ENCODE measurements at places on chromosomes 16 and 17.

- DNase-seq = no peak
These were observed 431 bp downstream of the DYNC1LI2 start for GRCh38 chr16:66751053-66751302.

DNA sequence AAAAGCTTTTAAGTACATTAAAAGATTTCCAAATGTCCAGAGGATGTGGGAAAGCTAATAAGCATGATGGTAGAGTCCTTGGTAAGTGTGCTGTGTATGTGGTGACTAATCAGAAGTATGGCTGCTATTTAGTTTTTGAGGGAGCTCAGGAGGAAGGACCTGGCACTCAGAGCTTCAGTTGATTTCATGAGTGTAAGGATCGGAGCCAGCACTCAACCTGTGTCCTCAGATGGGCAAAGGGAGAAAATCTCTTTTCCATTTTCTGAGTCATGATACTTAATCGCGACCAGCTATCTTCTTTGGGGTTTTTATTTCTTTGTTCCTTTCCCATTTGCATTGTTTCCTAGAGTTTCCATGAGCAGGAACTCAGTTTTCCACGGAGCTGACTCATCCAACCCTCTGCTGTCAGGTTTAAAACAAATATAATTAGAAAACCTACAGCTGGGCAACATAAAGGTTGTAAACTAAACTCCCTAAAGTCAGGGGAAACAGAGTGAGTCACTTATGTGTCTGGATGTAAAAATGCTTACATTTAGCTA, 125.4 kb downstream of the MAP2K6 start:
- DNase-seq = no peak

DNA sequence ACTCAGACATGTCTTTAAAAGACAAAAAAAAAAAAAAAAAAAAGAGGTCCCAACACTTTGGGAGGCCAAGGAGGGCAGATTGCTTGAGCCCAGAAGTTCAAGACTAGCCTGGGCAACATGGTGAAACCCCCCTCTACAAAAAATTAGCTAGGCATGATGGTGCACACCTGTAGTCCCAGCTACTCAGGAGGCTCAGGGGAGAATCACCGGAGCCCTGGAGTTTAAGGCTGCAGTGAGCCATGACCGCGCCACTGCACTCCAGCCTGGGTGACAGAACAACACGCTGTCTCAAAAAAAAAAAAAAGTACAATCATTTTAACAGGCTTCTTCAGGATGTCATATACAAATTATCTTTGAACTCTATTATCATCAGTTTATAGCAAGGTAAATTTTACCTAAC, 22.0 kb downstream of the C16orf87 start:
- DNase-seq = no peak

DNA sequence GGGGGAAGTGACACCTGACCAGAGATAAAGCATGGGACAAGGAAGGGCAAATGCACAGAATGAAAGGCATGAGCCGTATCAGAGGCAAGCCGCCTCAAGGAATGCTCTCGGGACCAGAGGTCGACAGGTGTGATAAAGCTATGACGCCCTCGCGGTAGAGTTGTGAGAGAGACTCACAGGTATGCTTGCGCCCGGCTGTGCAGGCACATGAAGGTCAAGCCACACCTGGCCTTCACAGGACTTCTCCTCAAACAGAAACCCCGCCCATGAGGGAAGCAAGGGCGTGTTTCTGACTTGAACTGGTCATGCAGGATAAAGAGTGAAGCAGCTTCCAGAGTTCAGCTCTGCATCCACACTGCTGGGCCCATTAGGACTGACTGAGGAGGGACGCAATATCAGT, 7.8 kb downstream of the NCBP3 start:
- no peak for DNase-seq

DNA sequence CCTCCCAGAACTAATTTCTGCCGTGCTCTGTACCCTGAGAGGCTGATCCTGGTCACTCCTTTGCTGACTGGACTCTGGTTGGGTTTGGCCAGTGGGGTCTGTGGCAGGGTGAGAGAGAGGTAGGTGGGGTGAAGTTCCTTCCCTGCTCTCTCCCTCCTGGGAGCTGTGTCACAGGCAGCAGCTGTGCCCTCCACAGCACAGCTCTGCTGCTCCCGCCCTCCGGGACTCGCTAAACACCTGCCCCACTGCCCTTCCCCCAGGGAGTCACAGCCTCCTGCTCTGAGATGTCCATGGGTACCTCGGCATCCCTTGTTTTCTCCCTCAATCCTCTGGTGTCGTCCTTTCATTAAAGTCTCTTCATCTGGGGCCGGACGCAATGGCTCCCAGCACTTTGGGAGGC, 66.4 kb downstream of the SRCIN1 start:
- DNase-seq = peak; percentile 81

GRCh38 chr16:79286646-79287423, 313.7 kb downstream of the MAF start:
- peak; percentile 79 for DNase-seq

DNA sequence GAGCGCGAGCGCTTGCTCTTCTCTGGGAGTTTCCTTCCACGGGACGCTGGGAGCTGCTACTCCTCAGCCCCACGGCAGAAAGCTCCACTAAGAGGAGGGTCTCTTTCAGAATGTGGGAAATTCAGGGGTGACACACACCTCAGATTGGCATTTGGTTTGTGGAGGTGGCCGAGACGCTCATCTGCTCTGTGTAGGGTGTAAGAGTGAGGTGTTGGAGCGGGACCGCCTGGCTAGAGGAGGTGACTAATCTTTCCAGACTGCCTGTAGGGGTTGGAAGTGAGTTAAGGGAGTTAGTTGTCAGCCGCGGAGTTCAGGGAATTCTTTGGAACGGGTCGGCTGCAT, 735 bp downstream of the PSMD11 start:
- no peak for DNase-seq

GRCh38 chr17:77318491-77319210, 177.9 kb downstream of the SEC14L1 start:
- DNase-seq = no peak

DNA sequence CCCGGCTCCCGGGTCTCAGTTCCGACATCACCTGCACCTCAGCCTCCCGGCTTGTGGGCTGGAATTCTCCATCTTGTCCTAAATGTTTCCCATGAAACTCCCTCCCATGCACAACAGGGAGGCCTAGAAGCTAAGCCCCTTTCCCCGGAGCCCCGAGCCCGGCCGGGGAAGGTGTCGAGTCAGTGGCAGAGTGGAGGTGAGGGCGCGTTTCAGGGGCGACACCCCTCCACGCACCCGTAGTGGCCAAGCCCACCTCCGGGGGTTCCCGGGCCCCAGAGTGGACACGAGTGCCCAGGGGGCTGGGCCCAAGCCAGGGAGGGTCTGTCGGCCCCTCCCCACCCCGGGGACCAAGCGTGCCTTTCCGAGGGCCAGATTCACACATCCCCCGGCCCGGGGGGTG, 25.0 kb upstream of the C1QTNF8 start:
- DNase-seq = no peak

DNA sequence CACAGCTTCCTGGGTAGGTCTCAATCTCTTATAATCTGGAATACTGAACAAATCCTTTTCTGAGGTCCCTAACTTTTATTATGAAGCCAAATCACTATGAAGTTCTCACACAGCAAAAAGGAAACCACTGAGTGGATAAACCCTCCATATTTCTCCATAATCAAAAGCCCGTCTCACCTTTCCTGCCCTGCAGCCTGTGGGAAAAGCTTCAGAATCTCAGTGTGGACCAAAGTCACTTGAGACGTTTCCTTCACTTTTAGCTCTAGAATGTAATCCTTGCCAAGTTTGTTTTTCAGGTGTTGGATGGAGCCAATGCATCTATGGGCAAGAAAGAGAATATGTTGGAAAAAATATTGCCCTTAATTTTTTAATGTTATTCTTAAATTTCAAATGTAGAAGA, 22.0 kb upstream of the ABCA9 start:
- DNase-seq = no peak

GRCh38 chr16:5635331-5635730, 537.7 kb upstream of the EEF2KMT start:
- no peak for DNase-seq

GRCh38 chr16:23931199-23931598, 95.4 kb downstream of the PRKCB start:
- no peak for DNase-seq

- peak; percentile 1 for DNase-seq
These were observed 672 bp downstream of the CMTR2 start for GRCh38 chr16:71288570-71288889.

GRCh38 chr16:56990407-56991286, 1.3 kb downstream of the NLRC5 start:
- DNase-seq = no peak

DNA sequence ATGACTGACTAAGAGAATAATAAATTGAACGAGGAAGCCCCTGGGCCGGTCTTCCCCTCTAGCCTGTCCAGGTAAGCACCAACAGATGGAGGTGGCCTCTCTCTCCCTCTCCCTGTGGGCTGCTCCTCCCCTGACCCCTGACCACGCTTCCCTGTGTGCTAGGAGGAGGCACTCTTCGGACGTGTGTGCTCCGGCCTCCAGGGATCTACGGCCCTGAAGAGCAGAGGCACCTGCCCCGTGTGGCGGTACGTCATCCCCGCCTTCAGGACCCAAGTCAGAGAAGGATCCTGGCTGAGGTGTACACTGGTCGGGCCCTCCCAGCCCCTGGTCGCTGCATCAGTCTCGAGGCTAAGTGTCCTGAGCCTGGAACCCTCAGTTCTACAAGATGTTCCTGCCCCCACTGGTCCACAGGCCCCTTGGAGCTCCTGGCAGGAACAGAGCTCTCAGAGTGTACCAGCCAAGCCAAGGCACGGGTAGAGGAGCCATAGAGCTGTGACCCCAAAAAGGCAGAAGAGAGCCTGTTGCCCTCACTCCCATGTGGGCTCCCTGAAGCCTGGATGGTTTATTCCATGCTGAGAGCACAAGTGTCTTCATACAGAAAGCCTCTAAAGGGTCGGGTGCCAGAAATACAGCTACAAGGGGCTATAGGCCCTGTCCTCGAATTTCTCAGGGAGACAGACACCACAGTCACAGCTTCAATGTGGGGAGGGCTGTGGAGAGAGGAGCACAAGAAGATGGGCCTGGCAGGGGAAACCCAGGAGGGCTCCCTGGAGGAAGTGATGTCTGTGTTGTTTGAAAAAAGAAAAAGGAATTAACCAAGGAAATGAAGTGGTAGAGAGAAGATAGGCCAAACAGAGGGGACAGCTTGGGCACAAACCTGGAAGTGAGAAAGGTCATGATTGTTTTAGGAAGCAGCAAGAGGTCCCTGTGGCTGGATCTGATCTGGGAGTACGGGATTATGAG, 15.9 kb downstream of the SDR42E2 start:
- no peak for DNase-seq

DNA sequence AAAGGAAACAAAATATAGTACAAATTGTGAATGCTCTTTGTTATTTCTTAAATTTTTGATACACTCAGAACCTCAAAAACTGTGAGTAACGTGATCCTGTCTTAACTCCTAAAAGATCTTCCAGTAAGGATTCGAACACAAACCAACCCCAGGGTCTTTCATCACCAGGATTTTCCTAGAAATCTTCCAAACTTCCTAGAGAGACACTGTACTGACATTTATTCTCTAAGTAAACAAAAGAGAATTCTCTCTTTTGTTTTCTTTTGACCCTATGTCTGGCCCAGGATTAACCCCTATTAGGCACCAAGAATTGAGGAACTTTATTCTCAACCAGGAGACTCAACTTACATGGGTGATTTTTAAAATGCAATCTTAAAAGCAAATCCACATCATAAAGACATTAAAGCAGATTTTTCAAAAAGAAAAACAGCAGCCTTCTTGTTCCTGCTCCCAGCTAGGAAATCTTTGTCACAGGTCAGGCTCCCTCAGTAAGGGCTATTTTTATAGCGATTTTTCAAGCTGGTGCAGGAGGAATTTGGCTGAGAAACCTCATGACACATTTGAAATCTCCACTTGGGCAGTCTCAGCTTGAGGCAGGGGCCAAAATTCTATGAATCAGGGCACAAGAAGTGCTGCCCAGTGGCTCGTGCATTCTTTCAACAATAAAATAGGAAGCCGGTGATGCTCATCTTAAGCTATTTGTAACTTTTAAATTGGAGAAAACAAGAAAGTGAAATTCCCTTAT, 6.2 kb upstream of the SMG1 start:
- no peak for DNase-seq

DNA sequence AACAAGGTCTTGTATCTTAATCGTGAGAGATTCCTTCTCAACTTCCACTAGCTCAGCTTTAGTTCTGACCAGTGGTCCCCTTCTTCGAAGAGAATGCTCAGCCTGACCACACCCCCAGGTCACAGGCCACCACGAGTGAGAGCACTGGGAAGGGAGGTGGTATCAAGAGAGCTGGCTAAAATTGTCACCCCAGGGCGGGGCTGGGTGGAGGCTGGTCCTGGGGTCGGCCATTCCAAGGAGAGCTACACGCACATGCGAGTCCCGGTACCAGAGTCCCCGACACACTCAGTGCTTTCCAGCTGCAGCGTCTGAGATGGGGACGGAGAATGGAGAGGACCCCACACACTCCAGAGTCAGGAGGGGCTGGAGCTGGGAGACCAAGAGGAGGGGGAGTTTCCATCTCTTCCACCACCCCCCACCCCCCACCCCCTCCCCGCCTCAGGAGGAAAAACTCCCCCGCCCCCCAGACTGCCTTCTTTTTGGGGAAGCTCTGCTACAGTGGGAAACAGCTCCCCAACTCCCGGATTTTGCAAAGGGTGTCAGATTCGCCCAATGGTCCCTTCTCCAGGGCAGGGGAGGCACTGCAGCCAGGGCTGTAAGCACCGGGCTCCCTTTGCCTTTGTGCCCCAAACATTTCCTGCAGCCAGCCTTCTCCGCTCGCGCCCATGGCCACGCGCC, 1.6 kb downstream of the C1QL1 start:
- DNase-seq = no peak

GRCh38 chr17:33233811-33234177, 59.3 kb downstream of the ASIC2 start:
- no peak for DNase-seq

GRCh38 chr16:8956265-8957062, 7.2 kb downstream of the USP7 start:
- DNase-seq = no peak

DNA sequence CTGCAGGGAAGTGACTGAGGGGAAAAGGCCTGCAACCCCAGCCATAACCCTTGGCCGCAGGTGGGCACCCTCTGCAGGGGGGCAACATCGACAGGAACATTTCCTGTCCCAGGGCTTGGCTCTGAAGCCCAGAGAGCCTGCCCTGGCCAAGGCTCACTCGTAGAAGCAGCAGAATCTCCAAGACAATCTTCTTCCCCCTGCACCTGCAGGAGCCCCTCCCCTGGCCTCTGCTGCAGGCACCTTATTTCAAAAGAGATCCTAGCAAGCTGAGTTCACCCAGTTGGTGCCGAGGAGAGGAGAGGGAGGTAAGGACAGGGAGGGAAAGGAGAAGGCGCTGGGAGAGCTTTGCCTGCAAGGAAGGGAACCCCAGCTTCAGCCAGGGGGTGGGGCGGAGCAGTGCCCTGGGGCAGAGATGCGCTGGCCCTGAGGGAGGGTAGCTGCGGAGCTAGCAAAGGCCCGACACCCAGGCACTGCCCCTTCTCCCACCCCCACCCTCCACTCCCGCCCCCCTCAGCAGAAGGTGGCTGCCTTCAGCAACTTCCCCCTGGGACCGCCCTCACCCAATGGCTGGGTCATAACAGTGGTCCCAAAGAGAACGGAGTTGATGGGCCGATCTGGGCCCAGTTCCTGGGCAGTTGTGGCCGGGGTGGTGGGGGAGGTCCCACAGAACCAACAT, 104.3 kb upstream of the TNRC6C start:
- DNase-seq = no peak

- DNase-seq = no peak
These were observed 11.0 kb downstream of the EMC6 start for GRCh38 chr17:3679531-3680126.

Data from NCI-H1436 treated with DMSO at 0.1 percent for 48 hours (cell line).